Fibroblast of skin of left biceps (primary cell): ENCODE measurements at places on chromosomes 7 and 10.

DNA sequence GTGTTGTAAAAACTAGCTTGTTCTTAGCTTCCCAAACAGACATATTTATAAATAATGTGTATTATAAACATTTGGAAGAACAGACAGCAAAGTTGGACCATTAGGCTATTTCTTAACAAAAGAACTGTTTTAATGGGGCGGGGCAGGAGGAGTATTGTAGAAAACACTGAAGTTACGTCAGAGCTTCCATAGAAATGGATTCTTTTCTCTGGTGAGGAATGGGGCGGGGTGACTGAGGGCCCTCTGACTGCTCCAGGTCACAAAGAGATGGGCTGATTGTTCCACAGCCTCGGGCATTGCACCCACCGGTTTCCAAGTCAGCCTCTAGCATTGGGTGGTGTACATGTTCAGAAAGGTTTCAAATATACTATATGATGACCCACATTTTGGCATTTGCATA is 36.8 kb upstream of the ADAM12 start:
- no peak for DNase-seq

DNA sequence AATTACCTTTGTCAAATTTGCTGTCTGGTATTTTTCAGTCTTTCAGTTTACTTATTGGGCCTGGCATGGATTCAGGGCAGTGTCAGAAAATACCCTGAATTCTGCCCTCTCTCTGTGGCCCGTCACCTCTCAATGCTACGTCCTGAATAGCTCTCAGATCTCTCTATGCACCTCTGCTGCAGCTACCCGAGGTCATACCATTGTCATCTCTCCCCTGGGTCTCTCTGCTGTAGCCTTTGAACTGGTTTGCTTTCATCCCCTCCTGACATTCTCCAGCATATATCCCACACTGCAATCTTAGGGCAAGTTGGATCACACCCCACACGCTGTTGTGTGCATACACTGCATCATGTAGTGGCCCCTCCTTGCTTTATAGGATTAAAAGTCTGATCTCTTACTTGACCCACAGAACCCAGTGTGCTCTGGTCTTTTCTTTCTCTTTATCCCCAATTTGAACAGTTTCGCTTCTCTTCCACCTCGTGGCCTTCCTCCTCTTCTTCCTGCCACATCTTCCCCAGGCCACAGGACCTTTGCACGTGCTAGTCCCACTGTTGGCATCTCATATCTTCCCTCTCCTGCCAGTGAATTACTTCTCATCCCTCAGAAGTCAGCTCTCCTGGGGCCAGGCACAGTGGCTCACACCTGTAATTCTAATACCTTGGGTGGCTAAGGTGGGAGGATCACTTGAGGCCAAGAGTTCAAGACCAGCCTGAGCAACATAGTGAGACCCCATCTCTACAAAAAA is 372.9 kb downstream of the GALNT17 start:
- DNase-seq: no peak

- DNase-seq: no peak
Observed at GRCh38 chr7:68417002-68417401, 1181.3 kb upstream of the AUTS2 start.

DNA sequence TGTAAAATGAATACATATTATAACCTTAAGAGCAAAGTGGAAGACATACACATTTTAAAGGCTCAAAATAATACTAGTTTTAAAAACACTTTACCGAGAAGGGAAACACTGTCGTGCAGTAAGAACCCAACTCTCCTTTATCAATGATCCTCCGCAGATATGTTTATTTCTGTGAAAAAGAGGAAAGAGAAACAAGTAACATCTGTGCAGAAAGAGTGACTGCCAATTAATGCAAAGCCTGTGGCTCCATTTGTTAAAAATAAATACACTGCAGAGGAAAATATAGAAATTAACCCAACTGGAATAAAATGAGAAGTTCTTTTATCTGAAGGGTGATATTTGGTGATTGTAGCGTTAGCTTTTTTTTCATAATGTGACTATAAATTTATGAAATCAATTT is 62.7 kb downstream of the HGF start:
- DNase-seq: no peak

DNA sequence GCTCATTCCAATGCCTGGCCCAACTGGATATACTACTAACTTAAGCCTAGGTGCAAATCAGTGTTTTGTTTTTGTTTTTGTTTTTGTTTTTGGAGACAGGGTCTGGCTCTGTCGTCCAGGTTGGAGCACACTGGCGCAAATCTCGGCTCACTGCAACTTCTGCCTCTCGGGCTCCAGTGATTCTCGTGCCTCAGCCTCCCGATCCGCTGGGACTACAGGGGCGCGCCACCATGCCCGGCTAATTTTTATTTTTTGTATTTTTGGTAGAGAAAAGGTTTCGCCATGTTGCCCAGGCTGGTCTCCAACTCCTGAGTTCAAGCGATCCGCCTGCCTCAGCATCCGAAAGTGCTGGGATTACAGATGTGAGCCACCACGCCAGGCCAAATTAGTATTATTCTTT is 1.6 kb downstream of the PPP3CB start:
- no peak for DNase-seq

- no peak for DNase-seq
Observed at GRCh38 chr10:44017483-44018145, 367.3 kb downstream of the CXCL12 start.
